ENCODE measurements at places on chromosomes 11 and 22.

DNA sequence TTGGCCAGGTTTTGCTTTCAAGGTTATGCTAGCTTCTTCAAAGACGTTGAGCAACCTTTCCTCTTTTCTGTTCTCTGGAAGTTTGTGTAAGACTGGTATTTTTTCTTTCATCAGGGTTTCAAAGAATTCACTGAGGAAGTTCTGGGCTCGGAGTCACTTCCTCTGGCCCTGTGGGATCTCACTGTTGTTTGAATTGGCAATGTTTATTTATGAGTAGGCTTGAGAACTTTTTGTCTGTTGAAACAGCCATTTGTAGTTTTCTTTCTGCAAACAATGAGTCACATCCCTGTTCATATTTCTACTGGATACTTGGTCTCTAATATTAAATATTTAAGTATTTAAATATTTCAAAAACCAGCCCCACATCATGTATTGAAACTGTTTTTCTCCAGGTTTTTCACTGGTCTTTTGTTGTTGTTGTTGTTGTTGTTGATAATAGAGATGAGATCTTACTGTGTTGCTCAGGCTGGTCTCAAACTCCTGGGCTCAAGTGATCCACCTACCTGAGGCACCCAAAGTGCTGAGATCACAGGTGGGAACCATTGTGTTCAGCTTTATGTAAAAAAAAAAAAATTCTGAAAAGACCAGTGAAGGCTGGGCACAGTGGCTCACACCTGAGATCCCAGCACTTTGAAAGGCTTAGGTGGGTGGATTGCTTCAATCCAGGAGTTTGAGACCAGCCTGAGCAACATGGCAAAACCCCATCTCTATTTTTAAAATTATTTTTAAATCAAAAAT, 26.9 kb downstream of the SUSD2 start:
- no peak for DNase-seq

DNA sequence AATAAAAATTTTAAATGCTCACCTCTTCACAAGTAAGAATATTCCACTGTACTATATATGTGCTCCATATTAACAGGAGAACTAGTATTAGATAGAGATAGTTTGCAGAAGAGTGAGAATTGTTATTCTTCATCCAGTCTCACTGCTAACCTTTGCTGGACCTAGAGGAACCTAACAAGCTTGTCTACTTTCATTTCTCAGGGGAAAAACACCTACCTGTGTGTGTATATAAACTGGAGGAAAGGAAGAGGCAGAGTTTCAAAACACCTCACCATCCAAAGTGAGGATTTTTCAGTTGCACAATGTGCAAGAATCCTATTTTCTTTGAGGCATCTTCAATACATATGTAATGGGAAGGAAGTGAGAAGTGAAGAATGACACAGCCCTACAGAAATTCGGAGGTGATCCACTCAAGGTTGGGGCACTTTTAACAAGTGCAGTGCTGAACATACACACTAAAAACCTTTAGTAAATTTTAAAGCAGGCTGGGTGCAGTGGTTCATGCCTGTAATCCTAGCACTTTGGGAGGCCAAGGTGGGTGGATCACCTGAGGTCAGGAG, 52.4 kb downstream of the SYTL2 start:
- DNase-seq = no peak

GRCh38 chr11:83054904-83055380, 16.8 kb downstream of the RAB30 start:
- DNase-seq = no peak

GRCh38 chr11:91854171-91854570, 370.4 kb upstream of the FAT3 start:
- no peak for DNase-seq

DNA sequence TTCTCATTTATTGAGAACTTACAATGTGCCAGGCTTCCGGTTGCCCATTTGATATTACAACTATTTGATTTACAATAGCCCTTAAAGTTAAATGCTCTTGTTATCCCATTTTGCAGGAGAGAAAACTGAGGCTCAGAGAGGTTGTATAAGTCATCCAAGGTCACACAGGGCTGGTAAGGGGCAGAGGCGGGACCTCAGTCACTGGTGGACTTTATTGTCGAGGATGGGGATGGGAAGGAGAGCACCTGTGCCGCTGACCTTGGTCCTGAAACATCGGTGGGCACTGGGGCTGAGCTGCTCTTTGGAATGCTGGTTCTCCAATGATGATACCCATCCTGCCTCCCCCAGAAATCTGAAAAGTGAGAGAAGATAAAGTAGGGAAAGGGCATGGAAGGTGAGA, 265.4 kb downstream of the MIAT start:
- DNase-seq = no peak
